Renal cortical epithelial cell (primary cell): ENCODE measurements at places on chromosomes 16 and 17. TPM values are rescaled to one million over a fixed set of nuclear protein-coding genes. Genes with fewer than 3 reads are reported as not detected.

GRCh38 chr16:11006656-11007055, 62.3 kb downstream of the CLEC16A start:
- no peak for DNase-seq

DNA sequence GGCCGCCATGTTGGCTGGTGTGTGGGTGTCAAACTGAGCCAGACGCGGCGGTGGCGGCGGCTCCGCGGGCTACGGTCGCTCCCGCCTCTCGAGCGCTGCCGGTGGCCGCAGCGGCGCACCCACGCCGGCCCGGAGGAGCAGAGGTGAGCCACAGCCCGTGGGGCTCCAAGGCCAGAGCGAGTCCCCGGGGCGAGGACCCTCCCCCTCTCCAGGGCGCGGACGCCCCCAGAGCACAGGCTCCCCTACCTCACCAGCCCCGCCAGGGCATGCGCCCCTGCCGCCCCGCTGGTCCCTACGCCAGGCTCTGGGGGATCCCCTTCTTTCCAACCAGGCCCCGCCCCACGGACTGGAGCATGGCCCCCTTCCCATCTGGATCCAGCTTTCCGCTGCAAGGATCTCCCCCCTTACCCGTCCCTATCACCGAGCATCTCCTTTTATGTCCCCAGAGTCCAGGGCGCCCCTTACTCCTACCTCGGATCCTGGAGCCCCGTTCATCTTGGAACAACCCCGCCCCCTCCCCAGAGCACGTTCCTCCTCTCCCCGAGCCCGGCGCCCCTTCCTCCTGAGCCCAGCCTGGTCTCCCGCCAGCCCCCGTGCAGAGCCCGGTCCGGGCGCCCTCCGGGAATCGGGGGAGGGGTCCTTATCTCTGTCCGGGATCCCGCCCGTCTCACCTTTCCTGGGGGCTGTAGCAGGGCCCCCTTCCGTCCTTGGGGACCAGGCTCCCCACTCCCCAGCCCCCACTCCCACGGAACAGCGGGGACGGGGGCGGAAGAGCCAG, 412 bp downstream of the EPN2 start:
- DNase-seq: no peak

GUCY2D gene
- not detected in 2 replicates for total RNA-seq

ABCC12 gene
- not detected in 2 replicates for total RNA-seq

GRCh38 chr17:82922646-82923045, 82.8 kb upstream of the ZNF750 start:
- no peak for DNase-seq

TMC6 gene
- total RNA-seq: 17.3 and 61.5 TPM in 2 replicates

- DNase-seq: no peak
Measured at GRCh38 chr16:11032922-11033291, 88.5 kb downstream of the CLEC16A start.

- no peak for DNase-seq
Measured at GRCh38 chr16:61831351-61831917, 204.8 kb downstream of the CDH8 start.

DNA sequence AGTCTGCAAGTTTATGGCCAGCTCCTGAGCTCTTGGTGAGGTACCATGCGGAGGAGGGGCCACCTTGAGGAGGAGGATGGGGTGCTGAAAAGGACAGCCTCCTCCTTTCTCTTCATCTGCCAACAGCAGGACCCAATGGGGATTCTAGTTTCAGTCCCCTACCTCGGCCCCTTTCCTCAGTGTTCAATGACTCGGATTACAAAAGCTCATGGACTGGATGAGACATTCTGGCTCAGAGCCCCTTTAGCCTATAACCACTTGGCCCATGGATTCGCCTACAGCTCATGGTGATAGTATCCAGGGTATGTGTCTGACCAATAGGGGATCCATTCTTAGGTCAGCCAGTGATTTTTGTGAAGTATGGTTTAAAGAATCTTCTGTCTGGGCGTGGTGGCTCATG, 8.5 kb upstream of the PIK3R6 start:
- DNase-seq: no peak

LRRC37A gene
- total RNA-seq: 0.17 and 2.7 TPM in 2 replicates

DNA sequence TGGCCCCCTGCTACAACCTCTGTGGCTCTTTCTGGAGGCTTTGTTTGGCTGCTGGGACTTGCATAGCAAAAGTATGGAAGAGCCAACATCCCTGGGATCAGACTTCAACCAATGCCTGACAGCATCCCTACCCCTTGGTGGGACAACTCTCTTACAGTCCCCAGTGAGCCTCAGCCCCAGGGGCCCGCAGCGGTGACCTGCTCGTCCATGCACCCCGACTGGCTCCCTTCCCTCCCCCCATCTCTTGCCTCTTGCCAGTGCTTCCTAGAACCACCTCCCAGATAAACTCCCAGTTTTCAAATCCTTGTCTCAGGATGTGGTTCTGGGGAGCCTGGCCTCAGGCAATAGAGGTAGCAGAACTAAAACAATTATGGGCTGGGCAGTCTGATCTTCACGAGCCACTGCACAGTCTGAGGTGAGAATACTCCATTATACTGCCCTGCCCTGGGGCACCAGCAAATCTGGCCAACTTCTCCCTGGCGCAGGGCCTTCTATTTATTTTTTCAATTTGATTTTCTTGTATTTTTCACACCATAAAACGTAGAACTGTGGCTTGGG, 86.6 kb upstream of the BRD7 start:
- no peak for DNase-seq

TPSD1 gene
- total RNA-seq: not detected in 2 replicates

- peak; percentile 88 for DNase-seq
Measured at GRCh38 chr17:34254651-34255380, at the start of gene CCL2. TSS of gene CCL2 (plus strand) at chr17:34255285. CDS start at chr17:34255350, 65 bp downstream.

DNA sequence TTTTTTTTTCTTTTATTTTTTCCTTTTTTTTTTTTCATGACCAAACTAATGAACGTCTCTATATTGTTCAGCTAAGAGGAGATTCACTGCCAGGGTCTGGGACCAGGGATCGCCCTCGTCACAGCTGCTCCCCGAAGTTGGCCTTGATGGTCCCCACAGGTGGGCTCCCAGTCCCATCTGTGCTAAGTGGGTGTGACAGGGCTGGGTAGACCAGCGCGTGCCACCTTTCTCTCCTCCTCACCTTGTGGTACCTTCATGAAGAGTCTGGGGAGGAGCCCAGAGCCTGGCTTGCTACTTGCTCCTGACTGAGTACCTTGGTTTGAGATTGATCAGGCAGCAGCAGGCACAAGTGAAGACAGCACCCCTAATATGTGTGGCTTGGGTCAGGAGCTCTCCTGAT, 6.5 kb upstream of the FOXF1 start:
- DNase-seq: no peak

WNT9B gene
- 5.0 TPM in 1 of 2 replicates, not detected in the other for total RNA-seq

DNA sequence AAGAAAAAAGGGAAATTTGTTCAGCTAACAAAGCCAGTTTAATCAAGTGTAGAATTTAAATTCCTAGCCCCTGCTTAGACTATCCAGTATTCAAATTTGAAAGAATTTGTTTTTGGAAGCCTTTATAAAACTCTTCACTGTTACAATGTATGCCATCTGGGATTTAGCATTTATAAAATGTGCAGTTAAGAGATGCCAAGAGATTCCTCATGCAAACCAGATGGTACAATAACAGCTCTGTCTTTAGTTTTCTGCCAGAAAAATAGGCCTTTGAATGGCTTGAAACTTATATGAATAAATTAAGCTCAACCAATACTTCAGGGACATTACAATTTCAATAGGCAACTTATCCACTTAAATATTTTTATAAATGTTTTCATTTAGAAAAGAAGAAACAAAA, 6.8 kb upstream of the ANKS4B start:
- DNase-seq: no peak

DNA sequence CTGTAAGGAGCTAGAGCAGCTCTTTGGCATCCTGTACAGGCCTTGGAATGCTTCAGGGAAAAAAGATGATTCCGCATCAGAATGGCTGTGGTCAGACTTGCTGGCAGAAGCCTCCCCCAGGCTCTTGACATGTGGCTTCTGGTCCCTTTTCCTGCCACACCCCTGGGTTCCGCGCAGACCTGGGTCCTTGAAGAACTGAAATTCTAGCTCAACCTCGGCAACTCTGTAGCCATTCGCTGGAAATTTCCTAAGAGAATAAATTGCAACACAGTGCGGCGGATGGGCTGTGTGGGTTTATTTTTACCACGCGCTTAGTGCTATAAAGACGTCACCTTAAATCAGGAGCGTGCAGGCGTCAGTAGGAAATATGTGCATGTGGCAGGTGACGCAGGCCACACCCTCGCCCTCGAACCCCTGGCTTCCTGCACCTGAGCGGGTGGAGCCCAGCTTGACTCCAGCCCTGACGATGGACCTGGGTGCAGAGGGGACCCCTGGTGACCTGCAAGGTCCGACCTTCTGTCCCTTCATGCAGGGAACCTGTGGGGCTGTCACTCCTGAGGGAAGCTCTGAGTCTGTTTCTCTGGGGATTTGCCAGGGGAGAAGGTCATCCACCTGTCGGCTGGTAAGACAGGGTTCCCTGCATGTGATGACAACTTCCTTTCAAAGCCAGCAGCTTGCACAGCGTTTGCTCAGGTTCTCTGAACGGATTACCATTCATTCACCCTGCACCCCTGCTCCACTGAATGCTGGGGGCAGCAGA, 46.3 kb downstream of the METRNL start:
- DNase-seq: no peak

- DNase-seq: no peak
Measured at GRCh38 chr16:65263896-65264295, 142.0 kb upstream of the CDH11 start.

GRCh38 chr16:27515874-27516353, 33.8 kb downstream of the GTF3C1 start:
- DNase-seq: peak; percentile 11

CCL1 gene
- total RNA-seq: not detected in 2 replicates

DNA sequence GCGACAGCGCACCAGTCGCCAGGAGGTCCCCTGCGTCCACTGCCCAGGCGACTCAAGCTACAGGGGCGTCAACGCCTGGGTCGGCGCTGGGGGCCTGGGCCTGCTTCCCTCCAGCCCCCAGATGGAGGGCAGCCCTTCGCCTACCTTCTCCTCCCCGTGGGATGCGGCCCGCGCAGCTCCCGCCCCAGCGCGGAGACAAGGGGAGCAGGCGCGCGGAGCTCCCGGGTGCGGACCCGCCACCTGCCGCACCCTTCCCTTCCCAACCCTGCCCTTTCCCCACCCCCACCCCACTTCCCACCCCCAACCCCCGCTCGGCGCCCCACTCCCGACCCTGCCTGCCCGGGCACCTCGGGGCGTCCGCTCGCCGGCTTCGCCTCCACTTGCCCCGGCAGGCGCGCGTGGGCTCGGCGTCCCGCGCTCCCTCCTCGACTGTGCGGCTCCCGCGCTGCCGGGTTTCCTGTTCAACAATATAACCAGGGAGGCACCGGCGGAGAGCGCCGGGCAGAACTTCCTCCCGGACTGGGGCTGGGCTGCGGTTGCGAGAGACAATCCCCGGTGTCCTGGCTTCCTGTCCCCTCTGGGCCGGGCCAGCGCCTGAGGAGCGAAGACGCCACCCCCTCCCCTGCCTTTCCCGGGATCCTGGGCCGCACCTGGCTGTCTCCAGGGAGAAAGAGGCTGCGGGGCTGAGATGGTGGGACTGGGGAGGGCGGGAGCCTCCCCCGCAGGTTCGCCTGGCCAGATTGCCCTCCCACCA, at the start of gene ARHGAP27:
ARHGAP27 (minus strand) TSS at position 466 of the 754 bp plus-strand sequence. CDS start 2,591 bp downstream, outside the sequence.
- DNase-seq: no peak

DNA sequence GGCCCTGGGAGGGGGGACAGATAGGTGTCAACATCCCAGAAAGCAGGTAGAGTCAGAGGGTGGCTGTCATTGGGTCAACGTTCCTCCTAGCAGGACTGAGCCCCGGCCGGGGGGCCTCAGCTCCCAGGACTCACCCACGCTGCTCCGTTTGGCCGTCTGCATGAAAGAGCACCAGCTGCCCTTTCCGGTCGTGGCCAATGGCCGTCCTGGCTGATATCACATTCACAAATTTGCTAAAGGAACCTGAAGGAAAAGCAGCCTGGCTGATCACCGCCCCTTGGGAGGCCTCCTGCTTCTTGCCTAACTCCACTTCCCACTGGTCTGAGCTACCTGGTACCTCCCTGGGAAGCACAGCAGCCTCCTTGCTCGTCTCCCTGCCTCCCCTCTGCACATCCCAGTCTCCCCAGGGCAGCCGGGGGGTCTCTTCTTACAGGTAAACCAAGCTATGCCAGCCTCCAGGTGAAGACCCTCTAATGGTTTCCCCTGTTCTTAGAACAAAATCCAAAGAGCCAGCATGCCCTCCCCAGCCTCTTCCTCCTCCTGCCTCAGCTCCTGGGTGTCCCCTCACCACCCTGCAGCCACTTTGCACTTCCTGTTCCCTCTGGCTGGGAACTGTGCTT, 3.4 kb downstream of the NAGPA start:
- no peak for DNase-seq

ZKSCAN2 gene
- total RNA-seq: 2.6 and 10.4 TPM in 2 replicates

KRT20 gene
- not detected in 2 replicates for total RNA-seq

- peak; percentile 2 for DNase-seq
Measured at GRCh38 chr17:63946440-63947363, 14.6 kb upstream of the CD79B start.

PDXDC1 gene
- 76.1 and 90.2 TPM in 2 replicates for total RNA-seq

KRTAP4-6 gene
- total RNA-seq: not detected in 2 replicates

CASKIN2 gene
- 4.3 and 26.2 TPM in 2 replicates for total RNA-seq

- peak; percentile 99 for DNase-seq
Measured at GRCh38 chr17:57406131-57406980, 150.0 kb downstream of the MSI2 start.

- DNase-seq: no peak
Measured at GRCh38 chr16:67803894-67804293, 2.5 kb downstream of the RANBP10 start.
